ENCODE measurements at places on chromosomes 3 and 15.

GRCh38 chr15:56232058-56232457 is 11.6 kb downstream of the RFX7 start:
- no peak for DNase-seq

GRCh38 chr15:52153900-52154895 is 37.0 kb downstream of the GNB5 start:
- no peak for DNase-seq

GRCh38 chr3:140319739-140320138 is 358.1 kb upstream of the TRIM42 start:
- no peak for DNase-seq

GRCh38 chr3:73499787-73500186 is 125.0 kb downstream of the PDZRN3 start:
- DNase-seq, result no peak

GRCh38 chr3:59244343-59244742 is 194.5 kb upstream of the CFAP20DC start:
- DNase-seq, result no peak

DNA sequence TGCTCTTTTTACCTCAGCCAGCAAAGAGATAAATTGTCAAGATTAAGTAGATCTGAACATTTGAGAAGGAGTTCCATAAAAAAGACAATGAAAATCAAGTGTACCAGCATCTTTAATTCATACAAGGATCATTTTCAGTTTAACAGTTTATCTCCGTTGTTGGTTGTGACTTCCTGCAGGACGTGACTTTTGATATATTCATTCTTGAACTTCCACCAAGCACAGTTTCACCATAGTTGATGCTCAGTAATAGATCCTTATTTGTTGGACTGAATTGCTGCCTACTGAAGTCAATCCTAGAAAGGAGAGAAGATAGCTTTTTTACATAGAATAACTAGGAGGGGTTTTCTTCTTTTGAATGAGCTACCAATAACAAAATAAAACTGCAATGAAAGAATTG is 408.2 kb downstream of the LPP start:
- no peak for DNase-seq

DNA sequence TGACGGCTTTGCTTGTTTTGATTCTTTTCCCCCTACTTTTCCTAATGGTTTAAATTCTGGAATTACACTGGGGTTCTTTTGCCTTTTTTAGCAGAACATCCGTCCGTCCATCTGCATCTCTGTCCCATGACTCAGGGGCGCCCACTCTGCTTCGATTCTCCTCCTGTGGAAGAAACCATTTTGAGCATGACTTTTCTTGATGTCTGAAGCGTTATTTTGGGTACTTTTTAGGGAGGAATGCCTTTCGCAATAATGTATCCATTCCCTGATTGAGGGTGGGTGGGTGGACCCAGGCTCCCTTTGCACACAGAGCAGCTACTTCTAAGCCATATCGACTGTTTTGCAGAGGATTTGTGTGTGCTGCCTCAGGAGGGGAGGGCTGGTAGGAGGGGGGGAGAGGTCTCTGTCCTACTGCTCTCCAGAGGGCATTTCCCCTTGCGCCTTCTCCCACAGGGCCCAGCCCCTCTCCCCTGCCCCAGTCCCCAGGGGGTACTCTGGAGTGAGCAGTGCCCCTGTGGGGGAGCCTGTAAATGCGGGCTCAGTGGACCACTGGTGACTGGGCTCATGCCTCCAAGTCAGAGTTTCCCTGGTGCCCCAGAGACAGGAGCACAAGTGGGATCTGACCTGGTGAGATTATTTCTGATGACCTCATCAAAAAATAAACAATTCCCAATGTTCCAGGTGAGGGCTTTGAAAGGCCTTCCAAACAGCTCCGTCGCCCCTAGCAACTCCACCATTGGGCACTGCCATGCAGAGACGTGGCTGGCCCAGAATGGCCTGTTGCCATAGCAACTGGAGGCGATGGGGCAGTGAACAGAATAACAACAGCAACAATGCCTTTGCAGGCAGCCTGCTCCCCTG is 19.5 kb upstream of the BSN start:
- no peak for DNase-seq

GRCh38 chr3:159947220-159947619 is 41.4 kb upstream of the IL12A start:
- peak; percentile 98 for DNase-seq

- no peak for DNase-seq
These were observed 340.2 kb upstream of the CBLB start for GRCh38 chr3:106208967-106209366.

GRCh38 chr15:55281517-55282228 is 7.9 kb downstream of the RAB27A start:
- no peak for DNase-seq

- no peak for DNase-seq
These were observed 33.0 kb upstream of the AMOTL2 start for GRCh38 chr3:134407239-134407625.

DNA sequence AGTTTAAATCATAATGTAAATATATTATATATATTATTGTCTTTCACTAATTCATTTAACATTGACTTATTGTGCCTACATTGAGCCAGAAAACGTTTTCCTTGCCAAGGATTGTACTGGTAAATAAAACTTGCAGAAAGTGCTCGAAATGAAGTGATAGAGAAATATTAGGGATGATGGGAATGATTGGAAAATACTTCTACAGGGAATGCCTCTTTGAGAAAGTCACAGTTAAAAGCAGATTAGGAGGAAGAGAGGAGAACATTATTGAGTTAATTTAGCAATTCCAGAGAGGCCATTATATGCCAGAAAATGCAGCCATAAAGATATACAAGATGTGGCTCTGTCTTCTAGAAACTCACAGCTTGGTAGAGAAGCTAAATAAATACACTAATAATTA is 560.0 kb upstream of the KCNMB2 start:
- DNase-seq, result no peak

DNA sequence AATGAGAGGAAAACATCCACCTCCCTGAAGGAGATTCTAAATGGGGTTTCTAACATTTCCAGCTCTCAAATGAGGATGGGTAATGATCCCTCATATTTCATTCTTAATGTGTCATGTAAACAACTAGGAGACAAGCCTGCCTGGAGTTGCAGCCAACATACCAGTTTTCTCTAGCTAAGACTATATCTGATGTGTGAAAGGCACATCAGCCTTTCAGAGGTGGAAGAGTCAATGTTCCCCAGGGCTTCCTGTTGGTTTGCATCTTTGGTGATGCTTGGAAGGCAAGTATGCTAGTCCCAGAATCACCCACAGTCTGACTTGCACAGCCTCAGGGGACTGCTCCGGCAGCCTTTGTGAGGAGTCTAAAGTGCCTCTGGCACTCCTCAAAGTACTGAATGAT is 921.2 kb downstream of the SQOR start:
- DNase-seq, result no peak

GRCh38 chr3:123346021-123346420 is 102.9 kb downstream of the ADCY5 start:
- DNase-seq, result no peak

- DNase-seq, result no peak
These were observed 212.3 kb upstream of the CFAP20DC start for GRCh38 chr3:59262076-59262498.

DNA sequence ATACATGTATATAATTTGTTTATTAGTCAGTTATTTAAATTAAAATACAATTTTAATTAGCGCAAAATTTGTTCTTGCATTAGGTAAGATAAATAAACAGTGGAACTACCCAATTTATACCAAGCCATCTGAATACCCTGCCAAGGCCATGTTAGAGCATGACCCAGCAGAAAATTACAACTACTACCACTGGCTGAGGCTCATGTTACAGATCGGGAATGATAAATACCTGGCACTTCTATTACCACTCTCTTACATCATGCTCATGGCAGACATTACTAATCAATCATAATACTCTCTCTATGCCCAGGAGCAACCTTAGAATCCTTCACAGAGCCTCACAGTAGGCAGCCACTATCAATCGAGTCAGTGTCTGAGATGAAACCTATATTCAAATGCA is 21.2 kb upstream of the LMOD3 start:
- no peak for DNase-seq

- DNase-seq, result no peak
These were observed 76.4 kb upstream of the SLC4A7 start for GRCh38 chr3:27560484-27561056.

GRCh38 chr3:111851511-111851954 is 7.5 kb upstream of the PHLDB2 start:
- no peak for DNase-seq

DNA sequence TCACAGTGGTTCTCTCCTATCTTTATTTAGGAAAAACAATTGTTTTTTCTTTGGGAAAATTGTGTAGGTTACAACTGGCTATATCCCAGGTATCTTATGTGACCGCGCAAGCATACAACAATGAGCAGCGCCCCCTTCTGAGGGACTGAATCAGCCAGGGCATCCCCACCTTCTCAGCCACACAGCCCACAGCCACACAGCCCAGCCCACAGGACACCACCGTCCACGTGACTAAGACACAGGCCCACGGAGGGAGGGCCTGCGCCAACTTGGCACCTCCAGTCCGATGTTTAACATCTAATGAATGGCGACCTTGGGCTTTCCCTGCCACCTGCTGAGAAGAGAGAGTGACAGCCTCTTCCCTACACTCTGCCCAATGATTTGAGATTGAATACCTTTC is 68.1 kb downstream of the ATP10A start:
- no peak for DNase-seq

- no peak for DNase-seq
These were observed 7.2 kb downstream of the FURIN start for GRCh38 chr15:90875549-90875981.

DNA sequence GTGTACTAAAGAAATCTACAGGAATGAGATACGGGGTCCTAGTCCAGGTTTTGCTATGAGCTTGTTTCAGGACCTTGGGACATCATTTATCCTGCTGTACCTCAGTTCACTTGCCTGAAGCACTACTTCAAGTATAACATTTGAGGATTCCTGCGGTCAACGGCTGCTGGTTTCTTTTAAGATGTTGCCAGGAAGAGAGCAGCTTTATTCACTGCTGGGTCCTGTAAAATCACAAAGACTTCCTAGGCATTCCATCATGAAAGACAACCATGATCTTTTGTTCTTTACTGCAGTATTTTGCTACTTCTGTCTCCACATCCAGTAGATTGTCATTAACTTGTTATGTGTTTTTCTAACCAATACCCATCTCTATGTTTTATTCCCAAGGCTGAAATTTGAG is 61.0 kb upstream of the PYDC2 start:
- DNase-seq, result no peak

DNA sequence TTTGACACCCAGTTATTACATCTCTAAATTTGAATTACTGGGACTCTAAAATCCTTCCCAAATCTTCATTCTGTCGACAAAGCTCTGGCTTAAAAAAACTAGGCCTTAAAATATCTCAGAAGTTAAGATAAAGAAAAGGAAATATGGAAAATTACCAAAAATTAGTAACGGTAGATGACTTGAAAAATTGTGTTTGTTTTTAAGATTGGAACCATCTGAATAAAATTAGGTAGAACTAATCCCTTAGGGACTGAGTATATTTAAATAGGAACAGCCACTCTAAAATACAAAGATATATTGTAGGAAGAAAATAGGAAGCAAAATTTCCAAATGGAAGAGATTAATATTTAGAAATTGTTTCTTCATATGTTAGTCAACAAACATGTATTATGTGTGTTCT is 45.1 kb upstream of the CHMP2B start:
- DNase-seq, result no peak

- no peak for DNase-seq
These were observed 12.3 kb downstream of the RBP1 start for GRCh38 chr3:139527265-139527664.

GRCh38 chr3:54999159-54999558 is 71.3 kb upstream of the LRTM1 start:
- DNase-seq, result peak; percentile 78

DNA sequence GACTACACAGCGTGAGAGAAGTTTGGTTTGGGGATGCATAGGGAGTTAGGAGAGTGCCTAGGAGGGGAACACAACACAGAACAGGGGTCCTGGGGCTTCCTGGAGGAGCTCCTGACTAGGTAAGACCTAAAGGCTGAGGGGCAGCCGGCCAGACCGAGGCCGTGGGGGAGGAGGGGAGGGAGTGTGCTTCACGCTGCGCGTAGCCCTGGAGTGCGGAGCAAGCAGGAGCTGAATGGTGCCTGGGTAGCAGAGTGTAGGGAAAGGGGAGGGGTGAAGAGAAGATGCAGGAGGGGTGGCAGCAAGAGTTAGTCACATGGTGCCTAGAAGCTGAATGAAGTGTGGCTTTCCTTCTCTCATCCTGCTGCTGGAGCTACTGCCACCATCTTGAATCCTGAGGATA is 32.4 kb upstream of the HHATL start:
- DNase-seq, result no peak

DNA sequence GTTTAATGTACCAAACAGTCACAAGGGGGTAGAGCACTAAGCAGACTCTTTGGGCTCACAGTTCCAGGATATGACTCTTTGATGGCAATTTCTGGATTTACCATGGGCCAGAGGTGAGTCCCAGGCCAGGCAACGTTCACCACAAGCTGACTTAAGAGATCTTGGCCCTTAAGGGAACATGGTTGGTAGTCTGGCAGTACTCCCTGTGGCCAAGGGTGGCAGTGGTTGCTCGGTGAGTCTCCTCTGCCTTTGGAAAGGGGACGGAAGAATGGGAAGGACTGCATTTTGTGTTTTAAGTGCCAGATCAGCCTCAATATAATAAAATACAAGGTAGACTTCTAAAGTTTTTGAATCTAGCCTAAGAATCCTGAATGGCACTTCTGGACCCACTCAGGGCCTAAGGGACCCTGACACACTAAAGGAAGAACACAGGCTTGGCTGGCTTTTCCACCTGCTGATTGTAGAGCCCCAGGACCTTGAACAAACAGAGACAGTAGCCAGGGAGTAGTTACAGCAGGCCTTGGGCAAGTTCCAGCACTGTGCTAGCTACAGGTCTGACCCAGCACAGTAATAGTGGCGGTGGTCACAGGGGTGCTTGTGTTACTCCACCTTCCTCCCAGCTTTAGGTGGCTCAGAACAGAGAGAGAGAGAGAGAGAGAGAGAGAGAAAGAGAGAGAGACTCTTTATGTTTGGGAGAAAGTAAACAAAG is 730.7 kb upstream of the ALCAM start:
- DNase-seq, result no peak

- no peak for DNase-seq
These were observed 80.0 kb downstream of the COL6A5 start for GRCh38 chr3:130425484-130425883.

DNA sequence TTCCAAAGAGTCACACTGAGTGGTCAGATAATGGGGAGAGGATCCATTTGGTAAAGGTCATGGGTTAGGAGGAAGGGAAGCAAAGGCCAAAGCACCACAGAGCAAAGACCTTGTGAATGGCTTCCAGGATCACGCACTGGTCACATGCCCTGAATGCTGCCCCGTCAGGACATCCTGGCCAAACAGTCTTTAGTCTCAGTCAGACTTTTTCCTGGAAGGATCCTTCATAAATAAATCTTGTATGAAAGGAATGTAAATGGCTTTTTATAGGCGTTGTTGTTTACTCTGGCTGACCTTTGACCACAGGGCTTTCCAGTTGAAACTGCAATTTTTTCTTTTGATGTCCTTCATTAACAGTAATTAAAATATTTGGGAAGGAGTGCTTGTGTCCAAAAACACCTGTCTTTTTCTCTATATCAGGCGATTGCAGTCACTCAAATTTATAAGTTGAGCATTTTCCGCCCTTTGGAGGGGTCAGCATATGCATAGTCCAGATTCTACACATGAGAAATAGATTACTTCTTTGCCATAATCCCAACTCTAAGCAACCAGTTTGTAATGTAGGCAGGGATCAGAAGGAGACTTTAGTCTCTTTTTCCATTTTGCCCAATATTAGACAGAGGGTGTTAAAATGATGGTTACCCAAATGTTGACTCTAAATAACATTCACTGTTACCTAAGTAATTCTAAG is 48.4 kb downstream of the CHAC1 start:
- DNase-seq, result no peak

Measured in AG04449 (cell line).